ENCODE measurements at places on chromosomes 2 and 18.

- no peak for DNase-seq
These were observed 30.2 kb downstream of the MCFD2 start for GRCh38 chr2:46885376-46885775.

GRCh38 chr2:127419112-127419430, 844 bp downstream of the PROC start:
- DNase-seq: no peak

- no peak for DNase-seq
These were observed 9.8 kb downstream of the SNORC start for GRCh38 chr2:232879618-232880494.

DNA sequence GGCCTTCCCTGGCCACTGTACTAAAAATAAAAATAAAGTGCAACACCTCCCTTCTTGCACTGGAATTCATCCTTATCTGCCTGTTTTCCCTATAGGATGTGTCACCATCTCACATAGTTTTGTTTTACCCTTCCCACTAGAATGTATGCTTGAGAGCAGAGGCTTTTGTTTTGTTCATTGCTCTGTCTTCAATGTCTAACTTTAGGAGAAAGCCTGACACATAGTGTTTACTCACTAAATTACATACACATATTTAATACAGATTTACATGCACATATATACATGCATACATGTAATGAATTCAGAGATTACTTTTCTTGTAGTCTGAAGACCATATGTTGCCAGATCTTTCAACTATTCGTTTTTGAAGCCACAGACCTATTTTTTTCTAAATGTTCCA, 23.0 kb downstream of the CD302 start:
- no peak for DNase-seq

DNA sequence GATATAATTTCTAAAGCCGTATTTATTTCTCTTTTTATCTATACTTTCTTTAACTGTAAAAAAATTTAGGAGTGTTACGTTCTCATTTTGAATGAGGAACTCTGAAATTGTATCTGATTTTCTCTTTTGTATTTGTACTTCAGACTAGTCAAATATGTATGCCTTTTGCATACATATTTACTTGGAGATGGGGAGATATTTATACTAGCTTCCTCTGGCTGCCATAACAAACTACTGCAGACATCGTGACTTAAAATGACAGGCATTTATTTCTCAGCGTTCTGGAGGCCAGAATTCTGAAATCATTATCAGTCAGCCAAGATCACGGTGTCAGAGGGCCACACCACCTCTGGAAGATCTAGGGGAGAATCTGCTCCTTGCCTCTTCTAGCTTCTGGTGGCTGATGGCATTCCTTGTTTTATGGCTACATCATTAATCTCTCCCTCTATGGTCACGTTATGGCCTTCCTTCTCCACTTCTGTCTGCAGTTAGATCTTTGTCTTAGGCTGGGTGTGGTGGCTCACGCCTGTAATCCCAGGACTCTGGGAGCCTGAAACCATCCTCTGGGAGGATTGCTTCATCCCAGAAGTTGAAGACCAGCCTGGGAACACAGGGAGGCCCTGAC, 8.2 kb downstream of the LCLAT1 start:
- DNase-seq: no peak

GRCh38 chr18:9846162-9846925, 39.4 kb upstream of the TXNDC2 start:
- DNase-seq: no peak

GRCh38 chr2:139478165-139478914, 698.1 kb upstream of the NXPH2 start:
- DNase-seq: no peak

DNA sequence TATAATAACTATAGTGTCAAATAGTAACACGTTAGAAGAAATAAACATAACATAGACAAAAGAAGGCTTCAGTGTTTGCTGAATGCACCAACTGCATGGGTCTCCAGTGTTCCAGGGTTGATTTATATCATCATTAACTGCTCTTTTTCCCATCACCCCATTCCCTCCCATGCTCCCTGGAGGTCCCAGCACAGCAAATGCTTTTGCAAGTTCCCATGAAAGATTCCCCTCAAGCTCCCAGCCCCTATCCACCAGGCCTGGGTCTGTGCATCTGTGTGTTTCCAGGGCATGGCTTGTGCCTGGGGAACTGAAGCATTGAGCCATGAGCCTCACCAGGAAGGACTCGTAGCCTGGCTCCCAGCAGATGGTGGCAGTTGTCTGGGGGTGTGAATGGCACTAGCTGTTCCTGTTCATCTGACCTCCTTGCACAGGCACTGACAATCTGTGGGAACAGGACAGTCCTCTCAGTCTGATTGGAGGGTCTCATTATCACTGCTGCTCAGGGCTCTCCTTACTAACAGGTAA, 164.6 kb upstream of the RMP24 start:
- DNase-seq: no peak

DNA sequence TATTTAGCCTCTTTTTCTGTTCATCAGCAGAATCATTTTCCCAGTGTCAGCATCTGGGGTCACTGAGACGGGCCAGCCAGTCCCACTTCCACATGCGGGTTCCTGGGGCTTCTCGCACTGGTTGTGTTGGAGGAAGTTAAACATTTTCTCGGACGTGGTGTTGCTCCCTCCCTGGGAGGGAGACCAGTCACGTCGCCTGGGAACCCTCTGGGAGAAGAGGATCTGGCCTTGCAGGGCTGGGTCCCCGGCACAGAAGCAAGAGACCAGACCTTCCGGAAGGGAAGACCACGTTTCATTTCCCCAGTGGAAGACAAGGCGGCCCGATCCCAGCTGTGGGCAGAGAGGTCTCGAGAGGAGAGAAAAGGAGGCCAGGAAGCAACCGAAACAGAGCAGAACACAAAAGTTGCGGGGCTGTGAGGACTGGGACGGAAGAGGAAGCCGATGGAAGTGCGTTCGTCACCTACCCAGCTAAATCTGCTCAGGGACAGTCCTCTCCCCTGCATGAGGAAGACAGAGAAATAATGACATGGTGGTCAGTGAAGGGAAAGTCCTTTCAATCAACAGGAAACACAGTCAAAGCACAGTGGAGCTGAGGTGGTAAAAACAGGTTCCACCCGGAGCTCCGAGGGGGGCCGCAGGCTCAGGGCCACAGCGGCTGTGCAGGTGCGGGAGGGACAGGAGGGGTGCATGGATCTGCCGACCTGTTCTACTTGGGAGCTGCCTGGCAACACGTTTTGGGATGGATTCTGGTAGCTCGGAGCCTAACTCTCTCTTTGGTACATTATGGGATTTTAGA, 144.4 kb downstream of the MBP start:
- DNase-seq: no peak

DNA sequence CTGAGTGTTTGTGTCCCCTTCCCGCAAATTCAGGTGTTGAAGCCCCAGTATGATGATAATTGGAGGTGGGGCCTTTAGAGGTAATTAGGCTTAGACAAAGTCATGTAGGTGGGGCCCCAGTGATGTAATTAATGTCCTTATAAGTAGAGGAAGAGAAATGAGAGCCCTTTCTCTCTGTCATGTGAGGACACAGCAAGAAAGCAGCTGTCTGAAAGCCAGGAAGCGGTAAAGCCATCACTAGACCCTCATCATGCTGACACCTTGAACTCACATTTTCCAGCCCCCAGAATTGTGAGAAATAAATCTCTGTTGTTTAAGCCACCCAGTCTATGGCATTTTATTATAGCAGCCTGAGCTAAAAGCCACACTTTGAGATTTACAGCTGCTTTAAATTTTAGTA, 1580.0 kb downstream of the LRP1B start:
- DNase-seq: no peak

- no peak for DNase-seq
These were observed 451.0 kb upstream of the SALL3 start for GRCh38 chr18:78528411-78529258.

- no peak for DNase-seq
These were observed 88.3 kb upstream of the KCNE4 start for GRCh38 chr2:222963641-222964040.

DNA sequence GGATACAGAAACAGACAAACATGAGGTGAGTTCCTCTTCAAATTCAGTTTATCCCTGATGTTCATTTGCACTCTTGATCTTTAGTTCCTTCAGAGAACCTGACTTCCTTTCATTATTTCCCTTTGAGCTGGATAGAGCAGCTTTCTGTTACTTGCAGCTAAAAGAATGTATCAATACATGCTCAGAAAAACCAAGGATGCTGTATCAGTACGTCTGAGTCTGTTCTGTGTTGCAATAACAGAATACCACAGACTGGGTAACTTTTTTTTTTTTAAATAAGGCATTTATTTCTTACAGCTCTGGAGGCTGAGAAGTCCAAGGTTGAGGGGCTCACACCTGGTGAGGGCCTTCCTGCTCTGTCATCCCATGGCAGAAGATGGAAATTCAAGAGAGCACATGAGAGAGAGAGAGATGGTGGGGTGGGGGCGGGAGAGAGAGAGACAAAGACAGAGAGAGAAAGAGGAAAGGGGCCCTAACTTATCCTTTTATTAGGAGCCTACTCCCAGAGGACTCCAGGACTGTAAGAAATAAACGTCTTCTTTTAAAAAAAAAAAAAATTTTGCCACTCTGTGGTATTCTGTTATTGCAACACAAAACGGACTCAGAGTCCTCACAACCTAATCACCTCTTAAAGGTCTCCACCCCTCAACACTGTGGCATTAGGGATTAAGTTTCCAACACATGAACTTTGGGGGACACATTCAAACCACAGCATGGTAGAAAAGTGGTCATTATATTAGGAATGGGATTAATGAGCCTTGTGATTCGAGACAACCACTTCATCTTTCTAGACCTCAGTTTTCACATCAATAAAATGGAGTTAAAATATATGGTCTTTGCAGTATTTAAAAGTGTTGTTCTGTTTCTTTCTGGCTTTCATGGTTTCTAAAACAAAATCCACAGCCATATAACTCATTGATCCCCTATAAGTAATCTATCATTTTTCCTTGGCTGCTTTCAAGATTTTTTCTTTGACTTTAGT, 18.4 kb upstream of the SELENOI start:
- no peak for DNase-seq

GRCh38 chr2:151562398-151562797, 152.7 kb downstream of the RIF1 start:
- no peak for DNase-seq

- DNase-seq: no peak
These were observed 44.7 kb upstream of the EML6 start for GRCh38 chr2:54678719-54679118.

DNA sequence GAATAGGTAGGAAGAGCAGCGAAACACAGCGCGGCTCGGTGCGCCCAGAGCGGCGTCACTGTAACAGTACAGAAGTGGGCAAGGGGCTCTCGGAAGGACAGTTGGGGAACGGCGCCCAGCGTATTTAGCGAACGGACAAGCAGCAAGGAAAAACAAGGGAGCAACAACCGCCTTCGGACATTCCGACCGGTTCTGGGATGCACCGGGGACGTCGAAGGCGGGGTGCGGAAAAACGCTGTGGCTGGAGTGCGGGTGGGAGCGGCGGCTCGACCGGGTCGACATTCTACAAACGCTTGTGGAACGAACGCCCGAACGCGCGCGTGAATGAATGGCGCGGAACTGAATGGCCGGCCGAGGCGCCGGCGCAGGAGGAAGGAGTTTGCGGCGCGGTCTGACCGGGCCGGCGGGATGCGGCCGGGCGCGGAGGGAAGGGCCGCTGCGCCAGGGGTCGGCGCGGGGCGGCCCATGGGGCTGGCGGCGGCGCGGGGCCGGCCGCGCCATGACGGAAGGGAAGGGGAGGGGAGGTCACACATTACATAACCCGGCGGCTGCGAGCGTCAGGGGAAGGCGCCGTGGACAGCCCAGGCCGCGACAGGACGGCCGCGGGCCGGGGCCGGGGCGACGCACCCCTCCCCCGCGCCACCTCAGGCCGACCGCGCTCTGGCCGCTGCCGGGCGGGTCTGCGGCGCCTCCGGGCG, 605 bp downstream of the REV1 start:
- DNase-seq: peak; percentile 31

Measured in stimulated activated CD4-positive, alpha-beta T cell treated with anti-CD3 and anti-CD28 coated beads, Interleukin-12 subunit alpha, Interleukin-12 subunit beta, amount 100 ng/mL, for 24 hours (primary cell).